Kidney (tissue), 22 donors: ENCODE measurements at places on chromosomes 4 and X. TPM values are rescaled to one million over a fixed set of nuclear protein-coding genes. Genes with fewer than 3 reads are reported as not detected.
A peak's percentile ranks its signal among the peaks of the same experiment; 100 is the strongest.

DNA sequence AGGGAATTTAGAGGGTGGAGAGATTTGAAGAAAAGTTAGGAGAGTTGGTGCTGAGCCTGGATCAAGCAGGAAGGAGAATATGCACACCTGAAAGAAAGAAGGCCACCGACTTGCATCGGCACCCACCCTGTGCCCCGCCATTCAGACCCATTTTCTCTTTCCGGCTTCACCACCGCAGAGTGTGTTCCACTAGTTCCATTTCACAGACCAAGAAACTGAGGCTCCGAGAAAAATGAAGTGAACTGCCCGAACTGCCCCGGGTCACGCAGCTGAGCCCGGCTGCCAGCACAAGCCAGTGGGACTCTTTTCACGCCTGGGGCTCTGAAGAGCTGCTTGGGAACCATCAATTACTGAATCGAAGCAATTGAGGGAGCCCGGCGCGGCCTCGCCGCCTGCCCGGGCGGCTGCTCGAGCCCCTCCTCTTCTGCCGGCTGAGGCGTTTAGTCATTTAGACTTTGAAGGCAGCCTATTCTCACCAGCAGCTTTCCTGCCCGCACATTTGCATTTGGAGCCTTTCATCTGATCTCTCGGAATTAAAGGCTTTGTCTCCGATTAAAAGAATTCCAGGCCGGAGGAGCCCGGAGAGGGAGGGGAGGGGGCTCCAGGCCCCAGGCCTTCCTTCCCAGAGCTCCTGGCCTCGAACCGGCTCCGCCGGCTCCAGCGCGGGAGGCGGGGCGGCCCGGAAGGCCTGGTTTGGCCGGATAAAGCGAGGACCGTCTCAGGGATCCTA lies 140.2 kb upstream of the PJA1 start:
- DNase-seq = no peak
- H3K4me3 ChIP-seq = no peak overlapping the region
- H3K4me1 ChIP-seq = no peaks in the 10 kb centered on the region
- H3K36me3 ChIP-seq = no peaks in the 10 kb centered on the region
- H3K27me3 ChIP-seq = no peaks in the 10 kb centered on the region
- no peak overlapping the region for H3K27ac ChIP-seq

- H3K27me3 ChIP-seq = no peaks in the 10 kb centered on the region
- no peaks in the 10 kb centered on the region for H3K4me1 ChIP-seq
- H3K36me3 ChIP-seq = no peaks in the 10 kb centered on the region
- peak overlapping the region; percentile 6 for H3K4me3 ChIP-seq
- peak; percentile 63 for DNase-seq
- no peak overlapping the region for H3K27ac ChIP-seq
Observed at GRCh38 chr4:17385403-17385802, 126.5 kb downstream of the QDPR start.

The PRRG3 gene
- 0.44 TPM for total RNA-seq

- peak overlapping the region; percentile 99 for H3K4me3 ChIP-seq
- no peaks in the 10 kb centered on the region for H3K36me3 ChIP-seq
- H3K27me3 ChIP-seq = no peaks in the 10 kb centered on the region
- peaks cover 8% of the 10 kb centered on the region for H3K4me1 ChIP-seq
- no peak for DNase-seq
- H3K27ac ChIP-seq = no peak overlapping the region
Observed at GRCh38 chr4:105149771-105150170, 3.1 kb downstream of the TET2 start.

DNA sequence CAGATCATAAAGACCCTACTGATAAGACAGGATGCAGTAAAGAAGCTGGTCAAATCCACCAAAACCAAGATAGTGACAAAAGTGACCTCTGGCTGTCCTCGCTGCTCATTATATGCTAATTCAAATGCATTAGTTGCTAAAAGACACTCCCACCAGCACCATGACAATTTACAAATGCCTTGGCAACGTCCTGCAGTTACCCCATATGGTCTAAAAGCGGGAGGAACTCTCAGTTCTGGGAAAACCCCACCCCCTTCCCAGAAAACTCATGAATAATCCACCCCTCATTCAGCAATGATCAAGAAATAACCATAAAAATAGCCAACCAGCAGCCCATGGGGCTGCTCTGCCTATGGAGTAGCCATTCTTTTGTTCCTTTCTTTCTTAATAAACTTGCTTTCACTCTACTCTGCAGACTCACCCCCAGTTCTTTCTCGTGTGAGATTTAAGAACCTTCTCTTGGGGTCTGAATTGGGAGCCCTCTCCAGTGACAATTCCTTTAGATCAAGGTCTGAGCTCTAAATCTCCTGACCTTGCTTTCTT lies 217.1 kb upstream of the STS start:
- H3K36me3 ChIP-seq = no peaks in the 10 kb centered on the region
- H3K4me1 ChIP-seq = no peaks in the 10 kb centered on the region
- no peak overlapping the region for H3K27ac ChIP-seq
- no peaks in the 10 kb centered on the region for H3K27me3 ChIP-seq
- DNase-seq = no peak
- no peak overlapping the region for H3K4me3 ChIP-seq
